ENCODE measurements at places on chromosomes 1 and 21. TPM values are rescaled to one million over a fixed set of nuclear protein-coding genes. Genes with fewer than 3 reads are reported as not detected.

The FAM72A gene
- 22.7 TPM for total RNA-seq

The ESPN gene
- total RNA-seq, result 3.5 TPM

The SPATA1 gene
- total RNA-seq, result 1.7 TPM

The S100A1 gene
- total RNA-seq, result not detected

The PDZK1 gene
- not detected for total RNA-seq

The SPSB1 gene
- total RNA-seq, result 8.1 TPM

The LCE1B gene
- not detected for total RNA-seq

The NTMT2 gene
- not detected for total RNA-seq

The KCNA3 gene
- 61.7 TPM for total RNA-seq

The PLA2G2C gene
- 0.26 TPM for total RNA-seq

The FLG2 gene
- not detected for total RNA-seq

The C1orf115 gene
- total RNA-seq, result not detected
